ENCODE measurements at places on chromosomes 16 and 17.

GRCh38 chr17:29593591-29594518, 923 bp downstream of the ANKRD13B start:
- no peak for DNase-seq

- no peak for DNase-seq
Measured at GRCh38 chr17:67620636-67621035, 97.1 kb upstream of the NOL11 start.

- no peak for DNase-seq
Measured at GRCh38 chr17:80141463-80142165, 5.3 kb downstream of the EIF4A3 start.

DNA sequence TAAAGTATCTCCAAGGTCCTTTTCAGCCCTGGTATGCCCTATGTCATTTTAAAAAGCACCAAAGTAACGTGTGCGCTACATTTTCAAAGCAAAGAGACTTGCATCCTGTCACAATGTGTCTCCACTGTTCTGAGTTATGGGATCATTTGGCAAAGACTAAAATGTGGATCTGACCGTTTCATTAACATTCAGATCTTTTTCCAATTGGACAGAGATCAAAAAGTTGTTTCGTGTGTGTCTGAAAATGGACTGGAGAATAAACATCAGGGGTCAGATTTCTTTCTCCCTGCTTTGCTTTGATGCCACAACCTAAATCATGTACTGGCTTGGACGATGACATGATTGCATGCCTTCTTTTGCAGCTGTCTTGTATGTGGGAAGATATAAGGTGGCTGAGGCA, 136.0 kb upstream of the NOG start:
- no peak for DNase-seq

GRCh38 chr16:87860553-87861299, 8.6 kb downstream of the SLC7A5 start:
- DNase-seq = no peak

DNA sequence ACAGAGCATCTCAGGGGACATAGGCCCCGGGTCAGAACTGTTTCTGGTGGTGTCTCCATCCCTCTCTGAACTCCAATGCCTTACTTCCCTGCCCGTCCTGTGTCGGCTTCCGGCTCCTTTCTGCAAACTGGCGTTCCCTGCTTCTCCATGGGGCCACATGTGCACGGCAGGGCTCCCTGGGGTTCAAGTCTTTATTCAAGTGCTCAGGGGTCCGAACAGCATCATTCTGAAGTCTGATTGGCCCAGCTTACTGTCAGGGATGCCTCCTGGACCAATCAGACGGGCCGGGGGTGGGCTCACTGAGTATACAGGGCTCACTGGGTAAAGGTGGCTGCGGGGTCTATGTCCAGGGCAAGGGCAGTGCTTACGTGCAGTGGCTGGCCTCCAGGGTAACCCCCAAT, 17.1 kb downstream of the C16orf82 start:
- DNase-seq = peak; percentile 30

DNA sequence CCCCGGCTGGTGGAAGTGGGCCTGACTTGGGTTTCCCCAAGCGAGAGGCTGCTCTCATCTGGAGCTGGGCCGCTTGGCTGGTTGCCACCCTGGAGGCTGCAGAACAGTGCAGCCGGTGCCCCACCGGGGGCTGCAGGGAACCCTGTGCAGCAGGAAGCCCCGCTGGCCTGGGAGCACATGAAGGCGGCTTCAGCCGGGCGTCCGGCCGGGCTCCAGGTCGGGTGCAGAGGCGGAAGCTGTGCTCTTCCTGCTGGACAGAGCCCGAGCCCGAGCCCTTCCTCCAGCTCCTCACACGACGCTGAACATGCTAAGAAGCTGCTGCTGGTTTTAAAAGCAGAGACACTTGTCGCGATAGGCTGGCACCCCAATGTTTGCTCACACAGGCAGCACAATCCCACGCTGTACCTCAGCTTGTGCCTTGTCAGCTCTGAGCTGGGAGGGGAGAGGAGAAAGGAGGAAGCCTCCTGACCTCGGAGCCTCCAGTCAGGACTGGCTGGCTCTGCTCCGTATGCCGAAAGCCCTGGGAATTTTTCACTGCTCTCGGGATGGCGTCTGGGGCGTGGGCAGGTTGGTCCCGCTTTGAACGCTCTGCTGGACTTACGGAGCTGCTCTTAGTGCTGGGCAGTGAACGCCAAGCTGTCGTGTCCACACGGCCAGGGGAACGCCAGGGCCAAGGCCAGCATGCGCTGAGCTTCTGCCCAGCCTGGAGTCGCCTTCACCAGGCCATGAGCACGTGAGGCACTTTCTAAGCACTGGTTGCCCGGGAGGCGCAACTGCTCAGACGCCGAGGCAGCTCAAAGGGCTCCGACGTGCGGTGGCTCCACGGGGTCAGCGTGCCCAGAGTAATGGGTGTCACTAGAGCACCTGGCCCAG, 8.8 kb downstream of the CDK5R1 start:
- DNase-seq = peak; percentile 80

GRCh38 chr16:66128371-66128770, 238.1 kb upstream of the CDH5 start:
- DNase-seq = no peak

DNA sequence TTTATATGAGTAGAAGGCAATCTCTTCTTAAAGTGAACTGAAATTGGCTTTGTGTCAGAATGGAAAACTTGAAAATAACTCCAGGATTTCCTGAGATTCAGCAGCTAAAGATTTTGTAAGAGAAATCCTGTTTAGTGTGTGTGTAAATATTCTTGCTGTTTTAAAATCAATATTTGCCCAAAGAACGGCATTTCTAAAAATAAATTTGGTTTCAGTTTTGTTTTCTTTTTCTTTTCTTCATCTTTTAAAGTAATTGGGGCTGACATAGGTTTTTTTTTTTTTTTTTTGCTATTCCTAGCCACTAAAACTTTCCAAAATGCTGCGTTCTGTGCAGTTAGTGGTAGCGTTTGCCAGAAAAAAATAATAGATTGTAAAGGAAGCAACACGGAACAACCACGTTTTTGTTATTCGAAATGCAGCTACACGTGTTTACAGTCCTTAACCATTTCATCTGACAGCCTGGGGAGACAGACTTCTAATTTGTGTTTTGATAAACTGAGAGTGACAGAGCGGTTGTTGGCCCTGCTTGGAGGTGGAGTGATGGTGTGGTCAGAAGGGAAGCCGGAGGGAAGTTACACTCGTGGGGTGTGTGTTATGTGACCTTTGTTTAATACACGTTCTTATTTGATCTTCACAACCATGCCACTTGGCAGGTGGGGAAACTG, 21.6 kb upstream of the SMPD3 start:
- DNase-seq = no peak
